Skeletal muscle cell (primary cell): ENCODE measurements at places on chromosomes 3 and 15.

- DNase-seq: peak; percentile 56
These were observed 142.4 kb downstream of the TCF12 start for GRCh38 chr15:57060799-57061198.

DNA sequence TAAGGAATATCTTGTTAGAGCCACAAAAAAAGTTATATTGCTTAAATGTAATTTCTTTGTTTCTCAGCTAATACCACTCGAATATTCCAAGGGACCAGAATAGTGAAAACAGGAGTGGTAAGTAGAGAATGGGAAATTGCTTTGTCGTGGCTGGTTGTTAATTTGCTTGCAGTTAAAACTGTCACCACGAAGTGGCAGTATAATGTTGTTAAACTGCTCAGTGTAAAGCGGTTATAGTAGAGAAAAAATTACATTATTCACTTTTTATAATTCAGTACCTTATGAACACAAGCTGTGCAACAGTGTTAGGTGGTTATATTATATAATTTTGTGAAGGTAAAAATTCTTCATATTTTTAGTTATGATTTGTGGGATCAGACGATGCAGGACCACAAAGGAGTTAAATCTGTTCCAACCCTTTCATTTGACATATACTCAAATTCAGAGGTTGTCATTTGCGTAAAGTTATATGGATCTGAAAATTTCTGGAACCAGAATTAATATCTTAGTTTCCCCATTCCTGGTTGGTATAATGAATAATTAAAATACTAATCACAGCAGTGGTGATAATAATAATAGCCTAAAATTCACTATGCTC, 171.8 kb downstream of the FEZF2 start:
- DNase-seq: no peak

GRCh38 chr3:196941729-196942225, 551 bp downstream of the NCBP2 start:
- DNase-seq: peak; percentile 17

DNA sequence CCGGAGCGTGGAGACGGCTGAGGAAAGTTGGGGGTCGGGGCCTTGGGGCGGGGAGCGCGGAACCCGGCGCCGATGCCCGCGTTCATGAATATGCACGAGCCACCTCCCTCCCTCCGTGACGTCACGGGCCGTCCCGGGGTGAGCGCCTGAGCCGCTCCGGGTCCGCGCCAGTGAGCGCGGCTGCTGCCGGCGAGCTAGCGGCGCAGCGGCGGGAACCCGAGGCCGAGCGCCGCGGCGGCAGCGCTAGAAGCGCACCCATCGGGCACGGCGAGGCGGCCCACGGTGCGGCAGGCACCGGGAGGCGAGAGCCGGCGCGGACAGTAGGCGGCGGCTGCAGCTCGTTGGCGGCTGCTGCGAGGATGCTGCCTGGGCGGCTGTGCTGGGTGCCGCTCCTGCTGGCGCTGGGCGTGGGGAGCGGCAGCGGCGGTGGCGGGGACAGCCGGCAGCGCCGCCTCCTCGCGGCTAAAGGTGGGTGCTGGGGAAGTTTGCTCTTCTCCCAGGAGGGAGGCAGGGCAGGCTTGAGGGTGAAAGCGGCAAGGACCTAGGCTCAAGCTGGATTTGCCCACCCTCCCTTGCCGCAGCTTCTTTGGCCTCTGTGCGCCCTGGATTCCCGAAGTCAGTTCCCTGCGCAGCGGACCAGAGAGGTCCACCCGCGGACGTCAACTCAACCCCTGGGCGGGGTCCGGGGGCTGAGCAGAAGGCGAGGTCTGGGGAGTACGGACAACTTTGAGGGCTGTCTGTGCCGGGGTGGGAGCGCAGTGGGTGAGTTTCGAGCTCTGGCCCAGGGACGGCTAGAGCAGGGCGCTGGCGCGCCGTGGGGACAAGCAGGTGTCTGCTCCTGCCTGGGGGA, at the start of gene CLSTN2:
Gene CLSTN2, plus strand, starts transcription at position 170 of the 850 bp plus-strand sequence.
- DNase-seq: no peak

DNA sequence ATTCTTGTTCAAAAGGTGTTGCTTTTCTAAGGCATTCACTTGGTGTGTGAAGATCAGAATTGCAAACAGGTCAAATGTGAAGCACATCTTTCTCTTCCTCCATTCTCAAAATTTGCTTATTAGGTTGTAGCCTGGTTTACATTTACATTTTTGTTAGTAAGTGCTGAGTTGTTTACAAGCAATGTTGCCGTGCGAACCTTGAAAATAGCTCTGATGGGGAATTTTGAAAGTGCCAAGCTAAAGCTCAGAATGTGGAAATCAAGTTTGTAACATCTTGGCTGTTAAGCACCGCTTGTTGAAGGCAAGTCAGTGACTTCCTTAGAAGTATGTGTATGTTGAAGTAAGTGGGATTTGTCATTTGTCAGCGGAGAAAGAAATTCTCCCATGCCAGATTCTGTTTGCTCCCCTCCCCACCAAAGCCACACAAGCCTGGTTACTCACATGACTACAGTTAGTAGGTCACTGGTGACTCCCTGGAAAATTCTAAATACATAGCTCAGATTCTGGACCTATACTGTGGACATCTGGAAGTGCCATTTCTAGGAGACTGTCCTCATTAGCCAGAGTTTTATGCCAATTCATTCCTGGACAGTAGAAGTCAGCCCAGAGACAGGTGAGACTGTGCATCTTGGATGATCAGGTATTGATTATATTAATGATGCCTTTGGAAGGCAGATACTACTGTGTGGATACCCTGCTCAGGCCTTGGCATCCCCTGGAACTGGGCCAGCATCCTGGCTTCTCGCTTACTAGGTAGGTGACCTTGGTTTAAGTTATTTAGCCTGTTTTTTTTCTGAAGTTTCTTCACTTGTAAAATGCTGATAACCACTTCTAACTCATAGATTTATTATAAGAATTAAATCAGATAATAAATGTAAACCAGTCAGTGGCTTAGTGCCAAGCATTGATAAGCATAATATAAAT, 390.6 kb upstream of the SEMA6D start:
- no peak for DNase-seq

- DNase-seq: no peak
These were observed 97.6 kb upstream of the ALDH1A3 start for GRCh38 chr15:100781961-100782530.

DNA sequence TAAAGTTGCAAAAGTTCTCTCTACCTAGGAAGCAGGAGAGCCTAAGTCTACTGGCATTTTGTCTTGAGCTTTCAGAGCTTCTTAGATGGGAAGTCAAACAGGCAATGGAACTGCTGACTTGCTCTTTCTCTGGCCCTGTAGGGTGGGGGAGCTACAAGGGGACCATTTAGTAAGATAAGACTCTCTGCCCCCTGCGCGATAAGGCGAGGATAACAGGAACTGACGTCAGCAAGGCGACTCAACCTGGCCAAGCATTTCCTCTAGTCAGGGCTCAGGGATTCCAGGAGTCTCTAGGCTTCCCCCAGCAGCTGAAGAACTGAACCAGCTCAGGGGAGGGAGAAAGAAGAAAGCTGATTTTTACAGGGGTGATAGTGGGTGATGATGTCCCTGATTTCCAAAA, 5.8 kb downstream of the RARB start:
- DNase-seq: no peak

DNA sequence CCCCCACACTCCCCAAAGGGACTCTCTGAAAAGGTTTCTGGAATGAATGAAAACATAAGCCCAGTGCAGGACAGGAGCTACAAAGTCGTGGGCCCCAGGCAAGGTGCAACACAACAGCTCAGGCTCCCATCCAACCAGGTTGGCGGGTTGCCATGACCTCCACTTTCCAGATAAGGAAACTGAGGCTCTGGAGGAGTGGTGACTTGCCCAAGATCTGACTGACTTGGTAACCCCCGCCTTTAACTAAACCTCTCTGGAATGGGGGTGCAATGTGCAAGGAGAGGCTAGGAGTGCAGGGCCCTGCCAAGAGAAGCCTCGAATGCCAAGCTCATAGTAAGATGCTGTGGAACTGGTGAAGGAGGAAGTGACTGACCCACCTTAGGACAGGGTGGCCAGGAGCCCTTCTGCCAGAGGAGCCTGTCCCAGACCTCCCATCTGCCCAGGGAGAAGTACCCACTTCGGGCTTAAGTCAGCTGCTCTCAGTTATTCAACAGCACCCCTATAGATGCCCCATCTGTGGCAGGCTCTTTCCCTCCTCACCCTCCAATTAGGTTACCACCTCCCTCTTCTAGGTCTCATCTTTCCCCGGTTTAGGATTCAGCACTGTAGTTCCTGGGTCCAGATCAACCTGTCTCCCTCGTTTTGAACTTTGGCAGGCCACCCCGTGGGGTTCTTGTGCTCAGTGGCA, 553 bp upstream of the TNNC1 start:
- DNase-seq: no peak

- DNase-seq: no peak
These were observed 446.9 kb upstream of the DPPA4 start for GRCh38 chr3:109784285-109784684.
